ENCODE measurements at places on chromosomes 7 and 10.

DNA sequence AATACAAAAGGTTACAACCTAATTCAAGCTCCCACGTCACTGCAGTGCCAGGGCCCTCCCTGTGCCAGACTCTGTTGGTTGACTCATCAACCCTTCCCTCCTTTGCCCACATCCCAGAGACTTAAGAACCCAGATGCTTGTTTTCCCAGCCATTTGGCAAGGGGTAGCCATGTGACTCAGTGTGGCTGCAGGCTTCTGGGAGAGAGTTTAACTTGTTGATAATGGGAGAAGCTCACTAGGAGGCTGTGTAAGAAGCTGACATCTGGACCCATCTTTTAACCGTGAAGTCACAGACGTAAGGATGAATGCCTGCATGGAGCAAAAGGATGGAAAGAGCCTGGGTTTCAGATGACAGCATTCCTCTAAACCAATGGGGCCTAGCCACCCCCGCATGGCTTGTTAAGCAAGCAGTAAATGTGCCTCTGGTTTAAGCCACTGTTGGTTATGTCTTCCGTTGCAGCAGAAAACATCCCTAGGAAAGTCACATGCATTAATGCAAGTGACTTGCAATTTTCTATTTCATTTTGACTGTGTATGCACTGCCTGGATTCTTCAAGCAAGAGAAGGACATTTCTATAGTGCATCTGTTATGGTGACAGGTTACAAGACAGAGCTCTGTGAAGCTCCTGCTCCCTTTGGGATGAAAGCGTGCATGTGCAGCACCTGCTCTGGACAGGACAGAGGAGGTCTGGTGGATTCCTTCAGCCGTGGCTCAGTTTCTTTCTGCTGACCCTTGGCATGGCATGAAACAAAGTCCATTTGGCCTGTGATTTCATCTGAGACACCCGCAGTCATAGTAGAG, 57.5 kb upstream of the CREB5 start:
- DNase-seq, result no peak

DNA sequence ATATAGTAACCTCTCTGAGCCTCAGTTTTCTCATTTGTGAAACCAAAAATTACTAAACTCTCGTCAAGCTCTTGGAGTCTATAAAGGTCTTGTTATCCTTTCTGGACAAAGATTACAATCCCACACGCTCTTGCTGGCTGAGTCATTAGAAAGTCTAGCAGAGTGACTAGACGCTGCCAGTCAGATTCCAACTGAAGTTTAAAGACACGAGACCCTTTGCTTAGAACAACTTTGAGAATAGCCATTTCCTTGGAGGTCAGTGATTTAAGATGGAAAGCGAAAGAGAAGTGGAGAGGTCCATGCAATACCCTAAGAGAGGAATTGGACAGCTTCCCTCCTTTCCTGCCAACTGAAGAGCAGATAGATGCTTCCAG, 119.5 kb downstream of the APBB1IP start:
- DNase-seq, result no peak

DNA sequence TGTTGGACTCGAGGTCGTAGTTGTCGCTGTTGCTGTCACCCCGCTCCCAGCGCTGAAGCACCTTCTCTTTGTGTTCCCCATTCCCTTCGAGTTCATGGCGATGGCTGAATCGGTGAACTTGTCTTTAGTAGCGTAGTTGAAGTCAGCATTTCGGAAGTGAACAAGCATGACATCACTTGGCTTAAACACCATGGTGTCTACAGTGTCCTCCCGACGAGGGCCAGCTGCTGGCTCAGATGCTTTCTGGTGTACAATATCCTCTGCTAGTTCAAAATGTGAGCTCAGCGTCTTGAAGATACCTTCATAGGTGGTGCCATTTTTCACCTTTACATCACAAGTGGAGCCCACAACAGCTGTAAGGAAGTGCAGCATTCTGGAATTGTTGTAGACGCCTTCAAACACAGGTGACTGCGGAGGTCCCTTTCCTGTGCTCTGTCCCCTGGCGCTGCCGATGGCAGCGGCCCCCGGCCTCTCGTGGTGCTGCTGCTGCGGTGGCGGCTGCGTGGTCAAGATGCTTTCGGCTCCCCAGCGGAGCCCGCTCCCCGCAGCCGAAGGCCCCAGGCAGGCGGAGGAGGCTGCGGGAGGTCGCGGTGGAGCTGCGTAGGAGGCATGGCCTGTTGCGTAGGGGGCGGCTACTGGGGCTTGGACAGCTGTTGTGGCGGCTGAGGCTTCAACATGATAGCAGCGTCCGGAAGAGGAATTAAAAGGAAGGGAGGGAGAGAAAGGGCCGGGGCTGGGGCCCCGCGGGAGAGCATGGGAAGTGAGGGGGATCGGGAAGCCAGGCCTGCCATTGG, 59.3 kb downstream of the ANKMY2 start:
- no peak for DNase-seq

GRCh38 chr7:134789967-134790685, 10.7 kb downstream of the CALD1 start:
- no peak for DNase-seq

GRCh38 chr7:41981046-41982040, 255.7 kb downstream of the GLI3 start:
- no peak for DNase-seq

DNA sequence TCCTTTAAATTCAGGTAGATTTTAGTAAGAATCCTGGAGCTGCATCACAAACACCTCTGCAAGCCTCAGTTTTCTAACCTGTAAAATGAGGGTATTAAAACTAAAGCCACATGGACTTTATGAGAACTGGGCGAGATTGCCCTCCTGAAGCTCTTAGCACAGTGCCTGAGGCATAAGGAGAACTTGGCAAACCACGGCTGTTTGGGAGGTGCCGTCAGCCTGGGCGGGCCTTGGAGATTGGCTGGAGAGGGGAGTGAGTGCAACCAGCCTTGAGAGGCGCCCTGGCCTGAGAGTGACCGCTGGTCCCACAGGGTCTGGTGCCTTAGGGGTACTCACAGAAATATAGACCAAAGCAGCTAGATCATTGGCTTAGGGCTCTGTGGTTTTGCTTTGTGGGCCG, 5.4 kb upstream of the TNS3 start:
- no peak for DNase-seq

- no peak for DNase-seq
Measured at GRCh38 chr10:79004311-79004710, 64.5 kb upstream of the ZMIZ1 start.

Measured in stimulated activated CD4-positive, alpha-beta T cell treated with anti-CD3 and anti-CD28 coated beads, Interleukin-1b, Interleukin-23, amount 100 ng/mL, for 1 hour (primary cell).